Endothelial cell (in vitro differentiated cells): ENCODE measurements at places on chromosomes 3 and 15. TPM values are rescaled to one million over a fixed set of nuclear protein-coding genes. Genes with fewer than 3 reads are reported as not detected.

Gene TRPC1
- total RNA-seq = 19.0 TPM

DNA sequence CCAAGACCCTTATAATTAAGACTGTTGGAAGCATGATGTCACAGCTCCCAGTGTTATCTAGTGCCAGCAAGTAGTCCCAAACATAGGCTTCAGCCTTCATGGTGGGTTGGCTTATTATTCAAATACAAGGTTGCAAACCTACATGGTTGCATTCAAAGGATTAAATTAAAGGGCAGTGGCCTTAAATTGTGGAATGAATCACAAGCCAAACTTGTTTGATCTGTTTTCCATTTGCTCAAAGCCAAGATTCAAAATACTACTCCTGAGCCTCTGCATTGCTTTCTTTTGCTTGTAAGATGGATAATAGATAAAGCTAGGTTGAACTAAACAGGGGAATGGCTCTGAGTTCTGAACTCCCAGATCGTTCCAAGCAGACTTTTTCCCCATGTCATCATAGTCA, 52.4 kb upstream of the GNB4 start:
- no peak for DNase-seq

GRCh38 chr3:50212502-50212901, 7.4 kb downstream of the SLC38A3 start:
- DNase-seq = peak; percentile 43

GRCh38 chr3:123859177-123859576, 25.0 kb downstream of the MYLK start:
- DNase-seq = no peak
